ENCODE measurements at places on chromosomes 12 and 14.

- DNase-seq, result no peak
Measured at GRCh38 chr12:94817695-94818075, 167.3 kb upstream of the TMCC3 start.

GRCh38 chr12:91009319-91009950 is 4.7 kb upstream of the EPYC start:
- DNase-seq, result peak; percentile 9

- DNase-seq, result no peak
Measured at GRCh38 chr14:93734086-93734822, 54.0 kb downstream of the PRIMA1 start.

GRCh38 chr12:101238306-101238705 is 28.3 kb upstream of the SLC5A8 start:
- no peak for DNase-seq

- peak; percentile 73 for DNase-seq
Measured at GRCh38 chr14:26200687-26201086, 397.1 kb downstream of the NOVA1 start.

- no peak for DNase-seq
Measured at GRCh38 chr14:23624830-23625404, 11.2 kb upstream of the DHRS2 start.

GRCh38 chr12:84161296-84161695 is 751.3 kb downstream of the SLC6A15 start:
- DNase-seq, result peak; percentile 11

DNA sequence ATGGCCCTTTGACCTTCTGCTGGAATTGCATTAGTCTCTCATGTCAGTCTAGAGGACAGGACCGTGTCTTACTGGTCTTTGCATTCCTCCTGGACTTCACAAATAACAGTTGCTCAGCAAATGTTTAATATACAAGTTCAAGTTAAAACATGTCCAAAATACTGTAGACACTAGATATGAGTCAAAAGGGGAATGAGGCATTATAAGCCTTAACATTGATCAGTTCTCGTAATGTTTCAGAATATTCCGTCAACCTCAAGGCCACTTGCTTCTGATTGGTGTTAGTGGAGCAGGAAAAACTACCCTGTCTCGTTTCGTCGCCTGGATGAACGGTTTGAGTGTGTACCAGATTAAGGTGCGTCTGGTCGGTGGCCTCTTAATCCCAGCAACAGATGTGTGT is 59.9 kb downstream of the HSP90AA1 start:
- no peak for DNase-seq

- DNase-seq, result no peak
Measured at GRCh38 chr14:103738701-103739451, 23.3 kb downstream of the ZFYVE21 start.

- DNase-seq, result peak; percentile 45
Measured at GRCh38 chr12:84807249-84807648, 105.3 kb downstream of the SLC6A15 start.

DNA sequence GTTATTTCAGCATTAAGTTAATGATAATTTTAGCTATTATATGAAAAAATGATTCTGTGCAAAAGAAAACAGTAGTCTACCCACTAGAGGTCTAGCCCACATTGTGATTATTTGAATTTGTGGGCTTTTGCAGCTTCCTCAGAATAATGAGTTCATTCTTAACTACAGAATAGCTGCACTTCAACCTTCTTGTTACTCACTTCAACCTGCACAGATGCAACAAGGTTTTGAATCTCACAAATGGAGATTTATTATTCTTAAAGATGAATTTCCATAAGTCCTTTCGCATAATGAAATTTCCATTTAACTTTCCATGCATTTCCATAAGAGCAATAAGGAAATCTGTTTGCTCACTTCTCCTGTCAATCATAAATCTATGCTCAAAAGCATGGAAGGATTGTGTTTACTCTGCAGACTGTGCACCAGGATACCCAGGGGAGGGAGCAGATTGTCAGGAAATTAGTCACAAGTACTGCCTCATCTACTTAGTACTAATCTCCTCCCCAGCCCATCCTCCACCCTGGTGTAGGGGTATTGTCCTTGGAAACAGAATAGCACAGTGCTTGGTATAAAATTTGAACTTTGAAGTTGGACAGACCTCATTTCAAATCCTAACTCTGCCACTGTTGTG is 24.1 kb downstream of the PTGER2 start:
- DNase-seq, result peak; percentile 79

DNA sequence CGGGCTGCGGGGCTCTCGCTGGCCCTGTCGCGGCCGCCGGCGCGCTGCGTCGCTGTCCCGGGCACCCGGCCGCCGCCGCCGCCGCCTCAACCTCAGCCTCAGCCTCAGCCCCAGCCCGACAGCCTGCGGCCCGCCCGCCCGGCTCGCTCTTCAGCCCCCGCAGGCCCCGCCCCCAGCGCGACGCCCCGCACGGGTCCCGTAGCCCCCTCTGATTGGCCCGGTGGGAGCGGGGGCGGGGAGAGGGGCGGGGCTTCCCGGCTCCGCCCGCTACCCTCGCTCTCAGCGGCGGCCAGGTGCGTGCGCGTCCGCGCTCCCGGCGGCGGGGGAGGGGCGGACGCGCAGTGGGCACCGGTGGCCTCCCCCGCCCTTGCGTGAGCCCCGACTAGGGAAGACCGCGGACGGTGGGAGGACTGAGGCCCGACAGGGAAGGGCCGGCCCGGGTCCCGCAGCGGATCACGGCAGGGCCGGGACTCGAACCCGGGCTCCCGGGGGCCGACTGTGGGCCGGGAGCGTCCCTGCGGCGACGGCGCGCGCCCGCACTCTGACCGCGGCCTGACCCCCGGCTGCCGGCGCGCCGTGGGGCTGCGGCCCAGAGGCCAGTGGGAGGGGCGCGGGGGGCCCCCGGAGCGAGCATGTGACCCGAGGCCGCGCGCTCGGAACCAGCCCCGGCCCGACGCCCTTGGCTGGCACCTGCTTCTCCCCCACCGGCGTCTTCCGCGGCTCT is at the start of gene PPP1R13B:
Gene PPP1R13B (minus strand): TSS at position 125 of the 724 bp plus-strand sequence. CDS start 268 bp downstream, outside the sequence.
- DNase-seq, result peak; percentile 82

GRCh38 chr14:24921903-24922302 is 128.0 kb downstream of the STXBP6 start:
- peak; percentile 75 for DNase-seq

Data from fibroblast of skin of right quadriceps (primary cell).